ENCODE measurements at places on chromosomes 5 and 9. TPM values are rescaled to one million over a fixed set of nuclear protein-coding genes. Genes with fewer than 3 reads are reported as not detected.

DNA sequence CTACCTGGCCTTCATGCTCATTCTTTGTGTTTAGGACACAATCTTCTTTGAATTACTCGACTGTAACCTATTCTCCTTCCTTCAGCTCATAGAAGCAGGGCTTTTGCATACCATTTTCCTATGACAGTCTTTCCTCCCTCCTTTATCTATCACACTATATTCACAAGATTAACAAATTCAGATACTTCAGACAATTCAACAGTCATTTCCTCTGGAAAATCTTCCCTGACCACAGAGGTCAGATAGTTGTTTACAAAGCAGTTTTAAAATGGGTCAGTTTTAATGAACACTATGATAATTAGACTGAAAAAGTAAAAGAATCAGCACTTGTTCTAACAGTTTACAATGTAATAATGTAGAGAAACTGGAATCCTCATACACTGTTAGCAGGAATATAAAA is 4.3 kb downstream of the CAAP1 start:
- H3K36me3 ChIP-seq, result peaks cover 7% of the 10 kb centered on the region
- H3K4me3 ChIP-seq, result no peak overlapping the region
- DNase-seq, result no peak
- no peaks in the 10 kb centered on the region for H3K27me3 ChIP-seq

OXCT1 gene
- 50.9 TPM for total RNA-seq

PLEKHG4B gene
- 11.6 TPM for total RNA-seq

C5orf46 gene
- total RNA-seq, result not detected

DNA sequence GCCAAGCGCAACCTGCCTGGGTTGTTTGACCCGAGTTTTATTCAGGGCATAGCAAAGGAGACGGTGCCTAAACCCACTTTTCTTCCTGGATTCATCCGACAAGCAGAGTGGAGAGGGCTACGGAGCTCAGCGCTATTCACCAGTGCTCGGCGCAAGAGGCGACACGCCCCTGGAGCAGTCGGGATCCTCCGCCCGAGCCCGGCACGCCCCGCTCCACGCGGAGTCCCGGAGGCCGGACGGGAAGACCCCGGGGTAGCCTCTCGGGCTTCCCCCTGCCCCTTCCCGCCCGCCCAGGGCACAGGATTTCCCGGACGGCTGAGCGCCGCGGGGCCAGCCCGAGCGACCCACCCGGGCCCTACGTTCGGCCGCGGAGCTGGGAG is 427 bp downstream of the SERINC5 start:
- H3K36me3 ChIP-seq, result peaks cover 2% of the 10 kb centered on the region
- peak overlapping the region; percentile 61 for H3K27ac ChIP-seq
- DNase-seq, result no peak
- H3K27me3 ChIP-seq, result no peaks in the 10 kb centered on the region

PRR7 gene
- 4.3 TPM for total RNA-seq

- peaks cover 5% of the 10 kb centered on the region for H3K4me1 ChIP-seq
- DNase-seq, result peak; percentile 76
- H3K4me3 ChIP-seq, result peak overlapping the region; percentile 24
- H3K27me3 ChIP-seq, result no peaks in the 10 kb centered on the region
These were observed 933.8 kb upstream of the DMAC1 start for GRCh38 chr9:8733131-8733954.

SELENOP gene
- total RNA-seq, result 398 TPM

ARHGEF28 gene
- total RNA-seq, result 13.6 TPM

FBN2 gene
- total RNA-seq, result 99.7 TPM

- H3K4me1 ChIP-seq, result no peaks in the 10 kb centered on the region
- no peaks in the 10 kb centered on the region for H3K36me3 ChIP-seq
- DNase-seq, result no peak
- H3K4me3 ChIP-seq, result no peak overlapping the region
- no peak overlapping the region for H3K27ac ChIP-seq
- no peaks in the 10 kb centered on the region for H3K27me3 ChIP-seq
These were observed 69.4 kb downstream of the RIGI start for GRCh38 chr9:32456564-32456963.

DNA sequence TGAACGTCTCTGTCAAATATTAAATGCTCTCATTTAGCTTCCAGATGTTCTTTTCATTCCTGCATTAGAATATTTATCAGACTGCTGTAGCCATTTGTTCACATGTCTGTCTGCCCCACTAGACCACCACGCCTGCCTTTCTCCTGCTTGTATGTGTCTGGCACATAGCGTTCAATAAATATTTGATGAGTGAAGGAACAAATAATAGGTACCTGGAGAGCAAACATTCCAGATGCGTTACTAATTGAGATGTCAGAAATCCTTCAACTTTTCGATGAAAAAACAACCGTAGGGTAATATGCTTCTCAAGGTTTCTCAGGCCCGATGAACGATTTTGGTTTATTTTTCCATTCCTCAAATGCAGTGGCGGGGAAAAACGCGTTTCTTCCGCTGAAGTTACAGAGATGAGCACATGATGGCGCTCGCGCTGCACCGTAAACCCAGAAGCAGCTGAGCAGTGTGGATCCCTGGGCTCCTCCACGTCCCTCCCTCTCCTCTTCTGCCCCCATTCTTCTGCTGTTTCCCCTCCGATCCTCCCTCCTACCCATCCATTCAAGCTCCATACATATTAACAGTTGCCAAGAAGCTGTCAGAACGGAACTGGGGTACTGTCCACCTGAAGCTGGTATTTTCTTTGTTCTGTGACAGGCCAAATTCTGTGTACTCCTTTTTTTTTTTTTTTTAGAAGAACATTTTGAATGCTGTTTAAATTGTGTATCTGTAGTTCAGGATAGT is 245.4 kb downstream of the MPDZ start:
- peak overlapping the region; percentile 67 for H3K27ac ChIP-seq
- peak overlapping the region; percentile 37 for H3K4me3 ChIP-seq
- H3K27me3 ChIP-seq, result no peaks in the 10 kb centered on the region
- H3K36me3 ChIP-seq, result no peaks in the 10 kb centered on the region
- peak; percentile 74 for DNase-seq

GRCh38 chr5:73278693-73279092 is 105.7 kb downstream of the TMEM174 start:
- H3K4me1 ChIP-seq, result peaks cover 31% of the 10 kb centered on the region
- peaks cover 3% of the 10 kb centered on the region for H3K27me3 ChIP-seq
- no peak for DNase-seq
- H3K36me3 ChIP-seq, result no peaks in the 10 kb centered on the region
- no peak overlapping the region for H3K27ac ChIP-seq

F2RL1 gene
- 5.3 TPM for total RNA-seq

CLTA gene
- 231 TPM for total RNA-seq

DNA sequence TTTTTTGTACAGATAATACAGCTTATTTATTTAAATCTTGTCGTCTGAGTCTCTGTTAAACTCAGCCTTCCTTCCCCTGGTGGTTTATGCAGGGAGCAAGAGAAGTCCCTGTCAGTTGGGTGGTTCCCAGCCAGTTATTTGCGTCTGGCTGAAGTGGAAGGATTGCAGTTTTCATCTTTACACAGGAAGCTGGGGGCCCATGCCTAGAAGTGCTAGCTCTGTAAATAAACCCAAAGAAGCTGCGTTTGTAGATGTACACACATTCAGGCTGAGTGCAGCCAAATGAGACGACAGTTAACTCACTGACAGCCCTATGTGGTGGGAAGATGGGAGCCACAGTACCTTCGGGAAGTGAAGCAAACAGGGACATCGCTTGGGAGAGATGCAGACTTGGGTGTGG is 122.1 kb downstream of the SAXO1 start:
- peaks cover 13% of the 10 kb centered on the region for H3K4me1 ChIP-seq
- H3K36me3 ChIP-seq, result peaks cover 21% of the 10 kb centered on the region
- H3K27me3 ChIP-seq, result no peaks in the 10 kb centered on the region
- H3K27ac ChIP-seq, result no peak overlapping the region
- DNase-seq, result no peak

OBP2B gene
- not detected for total RNA-seq

DNA sequence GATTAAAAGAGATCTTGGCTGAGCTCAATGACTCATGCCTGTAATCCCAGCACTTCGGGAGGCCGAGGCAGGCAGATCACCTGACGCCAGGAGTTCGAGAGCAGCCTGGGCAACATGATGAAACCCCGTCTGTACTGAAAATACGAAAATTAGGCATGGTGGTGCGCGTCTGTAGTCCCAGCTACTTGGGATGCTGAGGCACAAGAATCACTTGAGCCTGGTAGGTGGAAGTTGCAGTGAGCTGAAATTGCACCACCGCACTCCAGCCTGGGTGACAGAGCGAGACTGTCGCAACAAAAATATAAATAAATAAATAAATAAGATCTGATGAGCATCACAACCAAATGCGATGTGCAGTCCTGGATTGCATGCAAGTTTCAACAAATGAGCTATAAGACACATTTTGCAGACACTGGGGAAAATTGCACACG is 8.7 kb upstream of the ENG start:
- H3K36me3 ChIP-seq, result peaks cover 29% of the 10 kb centered on the region
- DNase-seq, result no peak
- peaks cover 29% of the 10 kb centered on the region for H3K4me1 ChIP-seq
- no peak overlapping the region for H3K4me3 ChIP-seq
- no peak overlapping the region for H3K27ac ChIP-seq
- no peaks in the 10 kb centered on the region for H3K27me3 ChIP-seq

CERT1 gene
- total RNA-seq, result 73.2 TPM

GRCh38 chr9:107635101-107635802 is 145.7 kb upstream of the KLF4 start:
- H3K4me1 ChIP-seq, result peaks cover 19% of the 10 kb centered on the region
- DNase-seq, result no peak
- peak overlapping the region; percentile 64 for H3K27ac ChIP-seq
- H3K36me3 ChIP-seq, result no peaks in the 10 kb centered on the region
- H3K27me3 ChIP-seq, result no peaks in the 10 kb centered on the region

DNA sequence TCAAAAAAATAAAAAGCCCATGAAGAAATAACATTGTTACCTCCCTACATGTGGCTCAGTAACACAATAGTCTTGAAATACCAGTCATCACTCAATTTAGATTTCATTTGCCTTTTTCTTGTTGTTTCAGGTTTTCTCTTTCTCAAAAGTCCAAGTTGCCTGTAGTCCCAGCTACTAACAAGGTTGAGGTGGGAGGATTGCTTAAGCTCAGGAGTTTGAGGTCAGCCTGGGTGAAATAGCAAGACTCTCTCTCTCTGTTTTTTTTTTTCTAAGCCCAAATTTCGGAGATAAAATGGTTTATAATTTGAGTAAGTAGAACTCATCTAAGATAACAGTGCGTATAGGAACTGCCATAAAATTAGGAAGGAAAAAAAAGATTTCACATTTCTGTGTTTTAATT is 17.5 kb upstream of the NDUFS4 start:
- H3K27me3 ChIP-seq, result no peaks in the 10 kb centered on the region
- H3K27ac ChIP-seq, result no peak overlapping the region
- no peaks in the 10 kb centered on the region for H3K4me1 ChIP-seq
- no peaks in the 10 kb centered on the region for H3K36me3 ChIP-seq

GRCh38 chr5:159903131-159903530 is 13.2 kb upstream of the ADRA1B start:
- no peak overlapping the region for H3K27ac ChIP-seq
- H3K4me3 ChIP-seq, result no peak overlapping the region
- no peaks in the 10 kb centered on the region for H3K4me1 ChIP-seq

GRCh38 chr9:14907696-14908095 is 2.5 kb downstream of the FREM1 start:
- DNase-seq, result no peak
- no peak overlapping the region for H3K27ac ChIP-seq
- no peaks in the 10 kb centered on the region for H3K36me3 ChIP-seq

BTNL8 gene
- 0.11 TPM for total RNA-seq

DNA sequence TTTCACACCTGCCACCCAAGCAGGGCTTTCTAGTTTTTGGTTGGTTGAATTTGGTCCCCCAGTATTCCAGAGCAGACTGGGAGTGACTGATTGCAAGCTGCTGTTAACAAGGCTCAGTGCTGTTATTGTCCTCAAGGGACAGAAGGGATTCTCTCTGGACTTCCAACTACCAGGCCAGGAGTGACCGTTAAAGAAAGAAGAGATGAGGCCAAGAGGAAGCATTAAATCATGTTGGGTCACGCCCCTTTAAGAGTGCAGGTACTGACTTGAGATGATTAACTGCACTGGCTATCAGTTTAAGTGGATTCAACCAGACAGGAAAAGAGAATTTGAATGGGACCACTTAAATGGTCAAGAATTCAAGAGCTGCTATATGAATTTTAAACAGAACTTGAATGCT is 220.8 kb upstream of the PCSK5 start:
- H3K4me3 ChIP-seq, result no peak overlapping the region
- no peaks in the 10 kb centered on the region for H3K27me3 ChIP-seq
- H3K4me1 ChIP-seq, result no peaks in the 10 kb centered on the region
- H3K36me3 ChIP-seq, result no peaks in the 10 kb centered on the region

DNA sequence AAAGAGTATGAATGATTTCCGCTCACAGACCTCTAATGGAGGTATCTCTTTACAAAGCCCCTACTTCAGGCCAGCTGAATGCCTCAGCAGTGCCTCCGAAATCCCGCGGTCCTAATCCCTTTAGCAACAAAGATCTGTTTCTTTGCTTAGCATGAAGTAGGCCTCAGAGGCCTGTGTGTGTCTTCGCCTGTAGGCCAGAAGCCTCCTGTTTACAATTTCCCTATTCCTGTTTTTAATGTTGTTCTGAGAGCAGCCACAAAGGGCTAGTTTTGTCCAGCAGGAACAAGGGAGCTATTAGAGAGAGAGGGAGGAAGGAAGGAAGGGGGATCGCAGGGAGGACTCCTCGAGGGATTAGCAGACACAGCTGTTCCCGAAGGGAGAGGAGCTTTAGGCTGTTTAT is 166.4 kb upstream of the SPRY4 start:
- H3K4me1 ChIP-seq, result peaks cover 19% of the 10 kb centered on the region
- DNase-seq, result no peak
- peak overlapping the region; percentile 76 for H3K27ac ChIP-seq

- H3K27me3 ChIP-seq, result no peaks in the 10 kb centered on the region
- no peaks in the 10 kb centered on the region for H3K36me3 ChIP-seq
- no peaks in the 10 kb centered on the region for H3K4me1 ChIP-seq
- peak; percentile 25 for DNase-seq
- no peak overlapping the region for H3K27ac ChIP-seq
- H3K4me3 ChIP-seq, result no peak overlapping the region
These were observed 95.0 kb upstream of the PCSK1 start for GRCh38 chr5:96527768-96528661.

GRXCR2 gene
- total RNA-seq, result not detected

KIF20A gene
- 18.7 TPM for total RNA-seq

PRR16 gene
- 2.0 TPM for total RNA-seq

DNA sequence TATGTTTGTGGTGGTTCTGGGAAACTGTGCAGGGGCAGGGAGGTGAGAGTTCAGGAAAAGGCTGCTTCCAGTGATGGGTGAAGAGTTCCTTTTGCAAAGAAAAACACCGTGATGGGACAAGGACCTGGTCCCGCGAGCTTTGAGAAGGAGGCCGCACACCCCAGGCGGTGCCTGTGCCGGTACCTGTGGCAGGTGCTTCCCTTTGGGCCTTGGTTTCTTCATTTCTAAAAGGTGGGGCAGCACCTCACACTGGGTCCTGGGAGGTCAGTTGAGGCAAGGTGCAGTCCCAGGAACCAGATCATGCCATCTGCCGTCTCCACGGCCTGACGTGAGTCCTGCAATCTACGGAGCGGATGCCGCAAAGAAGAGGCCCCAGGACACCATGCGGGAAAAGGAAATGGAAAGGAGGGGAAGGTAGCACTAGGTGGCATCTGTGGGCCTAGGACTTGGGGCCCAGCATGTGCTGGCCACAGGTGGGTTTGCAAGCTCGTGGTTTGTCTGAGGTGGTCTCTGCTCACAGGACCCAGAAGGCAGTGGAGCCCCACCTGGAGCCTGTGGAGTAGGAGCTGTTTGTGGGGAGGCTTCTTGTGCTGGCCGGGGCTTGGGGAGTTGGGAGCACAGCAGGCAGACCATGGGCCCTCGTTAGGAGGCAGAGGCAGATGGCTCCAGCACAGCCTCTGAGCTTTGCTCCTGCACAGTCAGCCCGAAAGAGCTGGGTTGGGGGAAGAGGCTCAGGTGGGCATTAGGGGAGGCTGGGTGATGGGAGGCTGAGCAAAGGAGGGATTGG is 131.6 kb downstream of the CACNA1B start:
- peaks cover 54% of the 10 kb centered on the region for H3K36me3 ChIP-seq
- H3K4me1 ChIP-seq, result no peaks in the 10 kb centered on the region
- no peak overlapping the region for H3K27ac ChIP-seq
- no peak overlapping the region for H3K4me3 ChIP-seq
- no peaks in the 10 kb centered on the region for H3K27me3 ChIP-seq

SPINK5 gene
- total RNA-seq, result 0.06 TPM

PCDHGA2 gene
- total RNA-seq, result 8.9 TPM
